ENCODE measurements at places on chromosomes 3 and 15.

DNA sequence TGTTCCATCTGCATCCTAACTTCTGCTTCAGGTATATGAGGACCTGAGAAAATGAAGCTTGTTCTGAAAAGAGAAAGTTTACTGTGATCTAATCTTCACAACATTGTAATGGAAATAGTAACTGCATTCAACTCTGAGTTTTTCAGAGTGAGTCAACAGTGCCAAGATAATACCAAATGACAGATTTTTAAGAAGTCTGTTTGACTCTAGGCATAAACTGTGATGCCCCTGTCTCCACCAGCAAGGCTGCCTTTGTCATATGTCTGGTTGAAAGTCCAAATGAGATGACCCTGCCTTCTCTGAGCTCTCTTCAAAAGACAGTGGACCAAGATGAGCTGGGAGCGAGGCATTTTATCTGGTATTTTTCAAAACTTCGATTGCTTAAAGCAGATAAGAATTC lies 44.8 kb upstream of the B3GNT5 start:
- DNase-seq, result no peak

GRCh38 chr3:126034481-126035361 lies 49.2 kb downstream of the SLC41A3 start:
- DNase-seq, result no peak

DNA sequence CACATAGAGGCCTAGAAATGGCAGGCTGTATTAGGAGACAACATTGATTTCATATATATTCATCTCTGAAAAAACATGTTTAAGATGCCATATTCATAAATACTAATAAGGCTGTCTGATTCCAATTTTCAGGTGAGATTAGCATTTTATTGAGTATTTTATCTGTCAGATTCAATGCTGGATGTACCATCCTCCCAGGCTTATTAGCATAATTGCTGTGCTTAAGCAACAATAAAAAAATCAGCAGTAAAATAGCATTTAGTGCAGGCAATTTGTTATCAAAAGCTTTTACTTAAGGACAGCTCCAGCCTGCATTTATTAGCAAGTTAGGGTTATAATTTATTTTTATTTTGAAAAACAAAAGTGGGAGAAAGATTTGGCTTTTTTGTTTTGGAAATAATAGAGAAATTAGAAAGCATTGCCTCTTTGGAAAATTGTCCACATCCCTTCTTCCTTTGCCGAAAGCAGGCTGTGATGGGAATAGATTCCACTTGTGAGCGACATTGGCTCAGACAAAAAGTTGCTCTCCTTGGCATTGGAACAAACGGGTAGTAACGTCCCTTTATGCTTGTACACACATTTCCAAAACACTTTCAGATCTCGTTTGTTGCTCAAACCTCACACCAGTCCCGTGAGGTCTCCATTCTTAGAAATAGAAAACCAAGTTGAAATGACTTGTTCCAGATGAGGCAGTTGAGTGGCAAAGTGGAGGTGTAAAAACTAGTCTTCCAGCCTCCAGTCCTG lies 134.0 kb downstream of the LPP start:
- no peak for DNase-seq

GRCh38 chr3:46685446-46685845 lies 8.0 kb downstream of the ALS2CL start:
- no peak for DNase-seq

- DNase-seq, result no peak
Measured at GRCh38 chr15:51312166-51313073, 26.0 kb downstream of the CYP19A1 start.

DNA sequence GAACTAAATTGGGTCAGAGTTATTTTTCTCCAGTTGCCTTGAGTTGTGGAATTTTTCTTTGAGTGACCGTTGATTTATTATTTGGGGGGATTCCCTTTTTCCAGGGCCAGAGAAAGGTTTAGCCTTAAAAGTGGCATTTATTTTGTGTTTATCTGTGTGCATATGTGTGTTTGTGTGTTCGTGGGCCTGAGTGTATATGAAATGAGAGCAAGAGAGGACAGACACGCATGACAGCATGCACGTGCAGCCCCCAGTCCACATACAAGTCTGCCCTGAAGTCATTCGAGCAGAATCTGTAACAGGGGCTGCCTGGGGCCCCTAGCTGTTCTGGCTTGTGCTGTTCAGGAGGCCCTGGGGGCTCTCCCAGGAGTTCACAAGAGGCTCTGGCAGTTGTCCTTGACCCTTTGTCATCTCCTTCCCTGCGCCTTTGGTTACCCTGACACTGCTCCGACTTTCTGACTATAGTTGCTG lies 18.3 kb upstream of the TRAK1 start:
- DNase-seq, result no peak

GRCh38 chr3:75237477-75237876 lies 426.7 kb upstream of the FRG2C start:
- no peak for DNase-seq

DNA sequence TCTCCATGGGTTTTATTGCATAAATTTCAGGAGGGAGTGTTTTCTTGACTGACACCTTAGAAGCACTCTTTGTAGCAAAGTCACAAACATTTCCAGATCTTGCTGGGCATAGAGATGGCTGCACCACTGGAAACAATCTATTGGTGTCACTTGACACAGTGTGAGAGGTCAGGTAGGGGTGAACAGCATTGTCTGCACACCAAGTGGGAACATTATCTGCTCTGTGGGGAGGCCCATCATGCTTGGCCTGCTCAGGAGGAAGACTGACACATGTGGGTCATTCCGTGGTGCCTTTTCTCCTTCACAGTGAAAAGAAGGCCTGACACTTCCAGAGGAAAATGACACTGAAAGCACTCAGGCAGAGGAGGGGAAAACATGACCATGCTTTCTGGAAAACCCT lies 149.9 kb upstream of the GALNT15 start:
- no peak for DNase-seq

DNA sequence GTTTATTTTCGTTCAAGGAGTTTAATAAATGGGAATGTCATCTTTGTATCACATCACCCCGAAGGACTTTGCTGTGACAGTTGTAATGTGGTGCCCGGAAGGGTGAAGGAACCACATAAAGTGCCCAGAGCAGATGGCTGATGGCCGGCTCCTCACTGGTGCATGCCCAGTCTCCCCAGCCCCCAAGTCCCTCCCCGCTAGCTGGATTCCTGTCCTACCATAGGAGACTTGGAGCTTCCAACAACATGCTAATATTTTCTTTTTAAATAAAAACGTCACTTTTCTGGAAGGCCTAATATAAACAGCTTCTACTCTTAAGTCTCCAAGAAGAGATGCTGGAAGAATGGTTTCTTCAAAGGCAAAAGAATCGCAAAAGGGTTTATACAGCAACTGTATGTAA lies 273.9 kb upstream of the LRTM1 start:
- DNase-seq, result no peak

DNA sequence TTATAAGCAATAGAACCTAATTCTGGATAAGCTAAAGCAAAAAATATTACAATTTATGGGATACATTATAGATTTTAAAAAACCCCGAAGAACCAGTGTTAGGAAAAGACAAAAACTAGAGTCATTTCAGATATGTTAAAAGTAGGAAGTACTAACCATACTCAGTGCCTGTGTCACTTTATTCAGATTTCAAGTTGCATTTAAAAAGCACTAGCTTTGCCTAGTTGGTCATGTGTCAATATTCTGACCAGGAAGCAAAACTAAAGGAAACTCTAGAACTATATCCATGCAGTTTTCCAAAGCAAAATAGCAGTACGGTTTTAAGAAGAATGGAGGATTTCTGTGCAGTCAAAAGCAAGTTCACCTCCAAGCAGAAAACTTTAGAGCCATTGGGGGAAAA lies 88.4 kb downstream of the RAP2B start:
- DNase-seq, result no peak

GRCh38 chr3:134074790-134075567 lies 45.3 kb upstream of the SLCO2A1 start:
- DNase-seq, result no peak

DNA sequence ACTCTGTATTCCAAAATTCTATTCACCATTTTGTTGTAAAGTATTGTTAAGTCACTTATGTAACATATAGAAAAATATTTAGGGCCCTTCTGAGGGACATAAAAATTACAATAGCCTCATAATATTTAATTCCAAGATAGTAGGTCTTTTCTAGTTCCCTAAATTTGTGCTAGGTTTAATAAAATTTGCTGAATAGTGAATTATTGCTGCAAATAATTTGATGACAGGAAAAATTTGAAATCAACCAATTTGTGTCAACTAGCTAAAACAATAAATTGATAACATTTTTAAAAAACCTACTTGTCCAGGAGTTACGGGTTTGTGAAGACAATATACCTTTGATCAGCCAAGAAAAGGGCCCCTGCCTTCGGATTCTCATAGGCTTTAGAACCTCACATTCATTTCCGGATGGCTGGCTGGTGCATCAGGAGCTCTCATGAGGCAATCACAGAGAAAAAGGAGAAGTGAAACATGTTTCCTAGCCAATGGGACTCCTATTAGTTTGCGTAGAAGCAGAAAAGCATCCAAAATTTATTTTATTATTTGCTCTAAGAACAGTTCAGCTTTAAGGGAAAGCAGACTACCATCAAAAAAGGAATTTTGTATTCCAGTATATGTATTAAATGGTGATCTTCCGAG lies 177.2 kb downstream of the LRRC3B start:
- DNase-seq, result no peak

DNA sequence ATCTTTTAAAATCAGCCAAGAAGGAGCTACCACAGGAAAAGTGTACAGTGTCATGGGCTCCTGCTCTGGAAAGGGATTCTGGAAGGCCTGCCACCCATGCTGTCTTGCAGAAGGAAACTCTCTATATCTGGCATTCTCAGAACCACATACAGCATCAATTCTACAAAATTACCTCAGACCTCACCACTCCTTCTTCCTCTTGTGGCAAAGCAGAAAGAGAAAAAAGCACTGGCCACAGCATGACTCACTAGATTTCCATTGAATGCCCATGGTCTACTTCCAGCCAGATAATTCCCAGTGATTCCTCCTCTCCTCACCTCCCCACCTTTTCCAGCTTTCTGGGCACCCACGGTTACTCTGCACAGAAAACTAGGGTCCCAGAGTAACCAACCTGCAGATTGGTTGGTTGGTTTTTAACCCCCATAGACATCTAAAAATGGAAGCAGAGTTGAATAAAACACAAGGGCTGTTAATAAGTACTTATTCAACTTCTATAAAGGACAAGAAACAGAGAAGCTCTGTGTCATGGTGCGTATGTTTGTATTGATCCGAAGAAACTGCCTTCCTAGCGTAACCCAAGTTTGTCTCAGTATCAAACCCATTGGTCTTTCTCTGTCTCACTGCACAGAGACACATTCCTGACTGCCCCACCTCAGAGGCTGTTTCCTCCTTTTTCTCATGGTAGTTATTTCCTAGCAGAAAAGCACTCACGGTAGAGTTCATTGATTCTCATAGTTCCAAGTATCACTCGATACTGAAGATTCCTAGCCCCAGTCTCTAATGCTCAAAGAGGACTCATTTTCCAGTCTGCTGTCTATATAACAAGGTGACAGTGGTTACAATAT lies 67.7 kb downstream of the LDHAL6B start:
- no peak for DNase-seq

DNA sequence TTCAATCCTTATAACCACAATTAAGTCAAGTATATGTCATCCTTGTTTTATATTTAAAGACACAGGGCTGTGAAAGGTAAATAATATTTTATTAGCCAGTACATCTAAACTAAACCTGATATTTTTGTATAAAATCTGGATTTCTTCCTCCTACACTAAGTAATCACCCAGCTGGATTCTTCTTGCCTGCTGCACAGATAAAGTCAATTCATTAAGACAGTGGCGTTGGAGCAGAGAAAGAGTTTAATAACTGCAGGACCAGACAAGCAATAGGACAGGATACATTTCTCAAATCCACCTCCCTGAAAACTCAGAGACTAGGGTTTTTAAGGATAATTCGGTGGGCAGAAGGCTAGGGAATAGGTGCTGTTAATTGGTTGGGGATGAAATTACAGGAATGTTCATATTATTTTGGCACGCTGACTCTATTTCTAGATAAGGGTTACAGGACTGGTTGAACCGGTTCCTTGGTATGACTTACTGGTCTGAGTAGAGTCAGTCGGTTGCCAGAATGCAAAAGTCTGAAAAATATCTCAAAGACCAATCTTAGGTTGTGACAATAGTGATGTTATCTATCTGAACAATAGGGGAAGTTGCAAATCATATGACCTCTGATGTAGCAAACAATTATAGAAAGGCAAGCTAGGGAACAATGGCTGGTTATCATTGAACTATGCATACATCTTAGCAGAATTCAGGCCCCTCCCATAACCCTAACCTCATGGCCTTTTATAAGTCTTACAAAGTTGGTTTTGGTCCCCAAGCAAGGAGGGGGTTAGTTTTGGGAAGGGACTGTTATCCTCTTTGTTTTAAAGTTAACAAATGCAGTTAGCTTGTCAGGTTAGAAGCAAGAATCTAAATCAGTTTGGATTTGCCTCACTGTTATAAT lies 244.8 kb downstream of the ALCAM start:
- DNase-seq, result no peak

DNA sequence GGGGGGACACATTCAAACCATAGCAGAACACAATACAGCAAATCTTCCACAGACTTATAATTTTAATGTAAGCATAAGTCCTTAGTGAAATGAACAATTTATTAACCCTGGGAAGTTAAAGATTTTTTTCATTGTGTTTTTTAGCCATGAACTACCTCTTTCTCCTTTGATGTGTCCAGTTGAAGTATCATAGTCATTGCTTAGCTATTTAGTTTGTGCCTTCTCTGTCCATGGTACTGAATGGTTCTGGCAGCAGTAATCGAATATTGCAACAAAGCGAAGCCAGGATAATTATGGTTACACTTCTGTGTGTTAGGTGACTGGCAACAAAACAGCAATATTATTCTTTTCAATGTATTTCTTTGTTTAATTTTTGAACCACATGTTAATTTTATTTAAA lies 403.0 kb upstream of the ONECUT1 start:
- DNase-seq, result no peak

DNA sequence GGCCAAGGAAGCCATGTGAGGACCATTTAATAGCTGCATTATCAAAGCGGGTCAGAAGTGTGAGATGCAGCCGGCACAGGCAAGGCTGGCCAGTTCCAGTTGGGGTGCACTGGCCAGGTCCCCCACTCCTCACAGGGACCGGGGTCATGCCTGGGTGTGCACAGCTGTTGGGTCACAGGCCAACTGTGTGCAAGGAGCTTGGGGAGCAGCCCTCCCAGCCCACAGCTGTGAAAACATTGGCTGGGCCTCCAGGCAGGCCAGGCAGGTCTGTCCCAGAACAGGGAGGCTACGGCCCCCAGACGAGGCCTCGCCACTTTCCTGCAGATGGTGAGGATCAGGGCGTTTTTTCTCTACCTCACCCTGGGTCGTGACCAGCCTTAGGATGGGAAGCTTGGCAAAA lies 521.0 kb downstream of the NTRK3 start:
- DNase-seq, result no peak

DNA sequence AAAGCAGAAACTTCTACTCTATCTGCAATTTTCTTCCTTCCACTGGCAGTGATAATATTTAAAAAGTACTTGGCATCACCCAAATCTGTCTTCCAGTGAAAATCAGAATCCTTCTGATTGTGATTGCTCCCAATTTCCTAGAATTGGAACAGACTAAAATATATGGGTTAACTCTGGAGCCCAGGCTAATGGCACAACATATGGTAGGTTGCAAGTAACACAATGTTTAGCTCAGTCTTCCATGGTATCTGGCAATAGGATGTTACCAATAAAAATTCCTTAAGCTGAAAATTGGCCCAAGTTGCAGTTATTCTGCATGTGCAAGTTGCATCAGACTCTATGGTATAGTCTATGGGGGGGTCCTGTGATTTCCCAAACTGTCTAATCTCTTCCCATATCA lies 273.5 kb upstream of the ADAMTS9 start:
- no peak for DNase-seq
